Hepatocyte (in vitro differentiated cells): ENCODE measurements at places on chromosomes 16 and 17.

- DNase-seq: peak; percentile 36
Measured at GRCh38 chr16:78183437-78184237, 84.2 kb downstream of the WWOX start.

- no peak for DNase-seq
Measured at GRCh38 chr17:17328251-17328650, 25.1 kb downstream of the NT5M start.

DNA sequence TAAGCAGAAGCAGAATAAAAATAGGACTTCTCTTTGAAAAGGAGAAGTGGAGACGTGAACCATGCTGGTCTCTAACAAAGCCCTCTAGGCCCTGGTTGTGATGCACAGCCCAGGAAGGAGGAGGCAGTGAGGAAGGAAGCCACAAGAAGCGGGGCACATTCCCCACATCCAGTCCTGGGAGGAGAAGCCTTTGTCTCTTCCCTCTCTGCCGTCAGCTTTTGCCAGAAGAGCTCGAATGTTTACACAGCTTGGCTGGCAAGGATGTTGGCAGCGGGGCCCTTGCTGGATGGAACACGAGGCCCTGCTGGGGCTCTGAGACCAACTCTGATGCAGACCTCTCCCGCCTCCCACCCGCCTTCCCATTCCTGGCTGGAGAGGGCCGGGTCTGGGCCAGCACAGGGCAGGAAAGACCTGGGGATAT is 91.3 kb downstream of the MAF start:
- DNase-seq: no peak

DNA sequence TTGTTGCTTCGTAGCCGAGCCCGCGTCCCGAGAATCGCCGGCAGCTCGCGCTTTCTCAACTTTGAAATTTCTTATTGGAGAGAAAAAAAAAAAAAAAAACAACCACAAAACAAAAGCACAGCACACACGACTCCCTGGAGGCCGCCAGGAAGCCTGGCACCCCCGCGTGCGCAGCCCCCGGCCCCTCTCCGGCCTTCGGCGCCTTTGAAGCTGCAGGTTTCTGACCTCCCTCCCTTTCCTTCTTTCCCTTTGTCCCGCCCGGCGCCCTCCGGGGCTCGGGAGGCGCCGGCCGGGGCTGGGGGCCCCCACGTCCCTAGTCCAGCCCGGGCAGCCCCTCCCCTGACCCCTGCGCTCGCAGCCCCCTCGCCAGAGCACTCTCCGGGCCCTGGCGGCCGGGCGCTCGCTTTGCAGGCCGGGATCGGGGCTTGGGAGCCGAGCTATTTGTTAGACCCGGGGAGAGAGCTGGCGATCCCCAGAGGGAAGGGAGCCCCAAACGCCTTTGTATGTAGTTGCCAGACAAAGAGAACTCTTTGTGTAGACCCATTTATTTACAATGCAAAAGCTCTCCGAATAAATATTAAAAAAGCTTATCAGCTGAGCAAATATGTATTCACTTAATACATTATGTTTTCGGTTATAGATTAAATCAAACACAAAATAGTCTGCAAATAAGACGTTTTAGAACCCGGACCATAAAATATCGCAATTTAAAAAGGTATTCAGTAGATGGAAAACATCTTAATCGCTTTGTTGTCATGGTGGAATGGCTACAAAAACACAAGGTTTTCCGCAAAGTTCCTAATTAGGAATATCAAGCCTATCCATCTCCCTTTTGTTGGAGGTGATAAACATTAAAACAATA is 2.3 kb downstream of the BAHCC1 start:
- DNase-seq: peak; percentile 84

GRCh38 chr16:74492976-74493375 is 71.7 kb upstream of the CLEC18B start:
- DNase-seq: no peak

GRCh38 chr16:81405702-81406113 is 38.9 kb upstream of the CMIP start:
- DNase-seq: peak; percentile 88

GRCh38 chr16:30398661-30399434 is 3.6 kb downstream of the ZNF48 start:
- DNase-seq: no peak

GRCh38 chr17:50559674-50560184 is 786 bp upstream of the CACNA1G start:
- DNase-seq: peak; percentile 85

DNA sequence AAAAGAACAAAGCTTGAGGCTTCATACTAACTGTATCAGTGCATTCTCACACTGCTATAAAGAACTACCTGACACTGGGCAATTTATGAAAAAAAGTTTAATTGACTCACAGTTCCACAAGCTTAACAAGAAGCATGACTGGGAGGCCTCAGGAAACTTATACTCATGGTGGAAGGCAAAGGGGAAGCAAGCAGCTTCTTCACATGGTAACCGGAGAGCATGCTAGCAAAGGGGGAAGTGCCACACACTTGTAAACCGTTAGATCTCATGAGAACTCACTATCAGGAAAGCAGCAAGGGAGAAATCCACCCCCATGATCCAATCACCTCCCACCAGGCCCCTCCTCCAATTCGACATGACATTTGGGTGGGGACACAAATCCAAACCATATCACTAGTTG is 25.3 kb downstream of the CTRB2 start:
- DNase-seq: no peak

DNA sequence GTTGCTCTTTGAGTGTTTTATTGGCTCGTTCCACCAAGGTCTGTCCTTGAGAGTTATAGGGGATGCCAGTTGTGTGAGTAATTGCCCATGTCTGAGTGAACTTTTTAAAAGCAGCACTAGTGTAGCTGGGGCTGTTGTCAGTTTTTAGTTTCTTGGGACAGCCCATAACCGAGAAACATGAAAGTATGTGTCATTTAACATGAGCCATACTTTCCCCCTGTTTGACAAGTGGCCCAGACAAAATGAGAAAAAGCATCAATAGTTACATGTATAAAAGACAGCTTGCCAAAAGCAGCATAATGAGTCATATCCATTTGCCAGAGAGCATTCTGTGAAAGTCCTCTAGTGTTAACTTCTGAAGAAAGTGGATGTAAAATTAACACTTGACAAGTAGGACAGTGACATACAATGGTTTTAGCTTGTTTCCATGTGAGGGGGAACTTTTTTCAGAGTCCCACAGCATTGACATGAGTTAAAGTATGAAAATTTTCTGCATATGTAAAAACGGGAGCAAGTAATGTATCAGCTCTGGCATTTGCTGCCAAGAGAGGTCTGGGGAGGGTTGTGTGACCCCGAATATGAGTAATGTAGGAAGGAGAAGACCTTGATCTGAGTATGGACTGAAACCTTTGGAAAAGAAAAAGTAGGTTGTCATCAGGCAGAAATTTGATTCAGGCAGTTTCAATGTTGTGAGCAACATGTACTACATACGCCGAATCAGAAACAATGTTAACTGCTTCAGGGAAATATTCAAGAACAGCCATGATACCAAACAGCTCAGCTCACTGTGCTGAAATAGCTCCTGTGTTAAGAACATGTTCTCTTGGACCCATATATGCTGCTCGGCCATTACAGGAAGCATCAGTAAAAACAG is 56.8 kb upstream of the ARL4D start:
- no peak for DNase-seq

GRCh38 chr17:57927048-57927723 is 28.0 kb downstream of the CUEDC1 start:
- DNase-seq: no peak

GRCh38 chr17:47907932-47908562 is 12.0 kb downstream of the SP2 start:
- no peak for DNase-seq

DNA sequence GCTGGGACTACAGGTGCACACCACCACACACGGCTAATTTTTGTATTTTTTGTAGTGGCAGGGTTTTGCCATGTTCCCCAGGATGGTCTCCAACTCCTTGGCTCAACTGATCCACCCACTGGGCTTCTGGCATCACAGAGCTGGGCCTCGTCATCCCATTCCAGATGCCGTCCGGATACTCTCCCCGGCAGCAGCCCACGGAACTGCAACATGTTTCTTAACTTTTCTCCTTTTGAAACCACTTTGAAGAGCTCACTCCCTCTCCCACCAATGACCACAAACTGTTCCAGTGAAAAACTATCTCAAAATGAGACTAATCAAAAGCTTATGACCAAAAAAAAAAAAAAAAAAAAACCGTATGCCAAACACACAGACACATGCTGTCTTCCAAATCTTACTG is 17.6 kb downstream of the PEMT start:
- DNase-seq: no peak

DNA sequence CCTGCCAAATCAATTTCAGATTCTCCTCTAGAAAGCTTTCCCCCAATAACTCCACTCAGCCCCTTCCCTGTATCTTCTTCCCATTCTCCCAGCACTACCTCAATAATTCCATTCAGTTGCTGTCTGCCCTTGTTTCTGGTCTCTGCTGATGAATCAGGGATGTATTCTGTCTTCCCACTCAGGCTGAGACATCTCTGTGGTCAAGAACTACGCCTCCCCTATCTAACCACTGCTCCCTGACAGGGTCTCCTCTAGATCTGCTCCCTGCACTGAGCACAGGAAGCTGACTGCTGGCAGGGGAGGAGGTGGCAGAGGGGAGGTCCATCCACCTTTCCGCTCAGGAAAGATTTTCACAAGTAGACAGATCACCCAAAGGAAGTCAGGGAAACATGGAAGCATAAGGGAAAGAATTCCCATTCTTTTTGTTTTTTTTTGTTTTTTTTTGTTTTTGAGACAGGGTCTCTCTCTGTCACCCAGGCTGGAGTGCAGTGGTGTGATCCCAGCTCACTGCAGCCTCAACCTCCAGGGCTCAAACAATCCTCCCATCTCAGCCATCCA is 16.9 kb upstream of the SP2 start:
- no peak for DNase-seq

GRCh38 chr17:2363851-2364762 is 26.8 kb downstream of the SGSM2 start:
- DNase-seq: no peak

- DNase-seq: peak; percentile 6
Measured at GRCh38 chr17:53344778-53345177, 477.9 kb upstream of the KIF2B start.

GRCh38 chr17:8664456-8665126 is 34.1 kb upstream of the MYH10 start:
- no peak for DNase-seq

GRCh38 chr17:75094871-75095399 is 7.2 kb downstream of the SLC16A5 start:
- DNase-seq: no peak

- no peak for DNase-seq
Measured at GRCh38 chr17:79272220-79272619, 197.6 kb downstream of the ENGASE start.

DNA sequence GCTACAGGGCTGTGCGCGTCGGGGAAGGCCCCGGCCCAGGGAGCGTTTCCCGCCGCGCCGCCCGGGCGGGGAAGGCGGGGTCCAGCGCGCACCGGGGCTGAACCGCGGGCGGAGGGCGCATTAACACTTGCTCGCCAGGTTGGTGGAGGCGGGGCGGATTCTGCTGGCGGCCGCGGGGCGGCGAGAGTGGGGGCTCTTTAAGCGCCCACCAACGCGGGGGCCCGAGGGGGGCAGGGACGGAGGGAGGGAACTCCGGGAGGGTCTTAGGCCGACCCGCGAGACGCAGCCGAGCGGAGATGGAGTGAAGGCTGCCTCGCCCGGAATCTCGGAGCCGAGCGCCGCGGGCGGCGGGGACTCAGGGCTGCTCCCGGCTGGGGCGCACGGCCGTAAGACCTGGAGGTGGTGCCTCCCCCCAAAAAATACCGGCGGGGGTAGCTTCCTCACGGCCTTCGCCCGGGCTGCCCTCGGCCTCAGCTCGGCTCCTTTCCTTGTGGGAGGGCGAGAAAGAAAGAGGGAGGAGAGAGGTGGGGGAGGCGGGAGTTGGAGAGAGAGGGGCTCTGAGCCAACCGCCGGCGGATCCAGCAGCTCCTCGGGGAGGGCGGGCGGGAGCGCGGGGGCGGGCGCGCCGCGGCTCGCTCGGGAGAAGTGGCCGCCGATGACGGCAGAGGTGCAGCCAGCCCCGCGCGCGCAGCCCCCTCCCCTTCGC is 415 bp upstream of the FOXF1 start:
- DNase-seq: peak; percentile 87

DNA sequence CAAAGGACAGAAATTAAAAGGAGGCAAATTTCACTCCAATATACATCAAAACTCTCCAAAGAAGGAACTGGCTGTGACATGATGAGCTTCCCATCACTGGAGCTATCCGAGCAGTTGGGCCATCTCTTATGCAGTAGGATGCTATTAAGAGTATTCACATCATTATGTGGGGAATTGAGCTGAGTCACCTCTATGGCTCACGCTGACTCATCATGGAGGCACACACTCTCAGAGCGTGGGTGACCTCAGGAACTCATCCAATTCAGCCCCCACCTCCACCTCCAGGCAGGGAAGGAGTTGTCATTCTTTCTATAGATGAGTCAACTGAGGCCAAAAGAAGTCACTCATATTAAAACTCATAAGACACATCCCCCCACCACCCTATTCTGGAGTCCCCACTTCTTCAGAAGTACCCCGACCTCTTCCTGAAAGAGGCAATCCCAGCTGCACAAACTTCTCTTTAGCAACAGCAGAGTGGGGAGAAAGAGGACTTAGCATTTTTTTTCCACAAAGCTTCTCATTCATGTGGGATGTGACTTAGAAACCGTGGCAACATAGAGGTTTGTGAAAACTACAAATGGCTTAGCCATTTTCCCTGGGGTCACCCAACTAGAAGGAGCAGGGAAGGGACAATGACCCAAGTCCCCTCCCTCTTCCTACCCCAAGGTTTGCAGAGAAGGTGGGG is 32.5 kb downstream of the ABCC12 start:
- peak; percentile 63 for DNase-seq

- no peak for DNase-seq
Measured at GRCh38 chr16:12811441-12812383, 8.0 kb upstream of the CPPED1 start.

DNA sequence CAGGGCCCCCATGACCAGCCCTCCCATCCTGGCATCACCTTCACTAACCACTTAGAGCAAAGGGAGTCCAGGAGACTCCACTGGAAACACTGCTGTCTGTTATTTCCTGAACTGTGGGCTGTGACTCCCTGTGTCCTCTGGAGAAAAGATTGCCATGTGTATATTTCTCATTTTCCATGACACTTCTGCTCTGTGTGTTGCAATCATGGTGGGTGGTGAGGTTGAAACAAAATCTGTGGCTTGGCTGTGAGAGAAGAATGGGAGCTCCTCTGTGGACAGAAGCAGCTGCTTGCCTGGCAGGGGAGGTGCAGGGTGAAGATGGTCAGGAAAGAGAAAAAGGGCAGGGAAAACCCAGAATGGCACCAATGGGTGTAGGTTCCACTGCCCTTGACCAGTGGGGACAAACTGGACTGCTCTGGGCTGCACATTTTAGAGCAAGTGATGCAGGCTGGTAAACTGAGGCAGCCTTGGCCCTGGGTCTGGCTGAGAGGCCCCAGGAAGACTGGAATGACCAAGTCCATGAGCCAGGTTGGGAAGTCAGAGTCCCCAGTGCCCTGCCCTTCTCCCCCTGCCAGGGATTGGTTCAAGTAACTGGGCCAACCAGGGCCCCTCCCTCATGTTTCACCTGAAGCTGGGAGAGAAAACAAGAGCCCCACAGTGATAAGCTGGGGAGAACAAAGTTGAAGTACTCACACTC is 314.3 kb downstream of the C16orf95 start:
- no peak for DNase-seq

DNA sequence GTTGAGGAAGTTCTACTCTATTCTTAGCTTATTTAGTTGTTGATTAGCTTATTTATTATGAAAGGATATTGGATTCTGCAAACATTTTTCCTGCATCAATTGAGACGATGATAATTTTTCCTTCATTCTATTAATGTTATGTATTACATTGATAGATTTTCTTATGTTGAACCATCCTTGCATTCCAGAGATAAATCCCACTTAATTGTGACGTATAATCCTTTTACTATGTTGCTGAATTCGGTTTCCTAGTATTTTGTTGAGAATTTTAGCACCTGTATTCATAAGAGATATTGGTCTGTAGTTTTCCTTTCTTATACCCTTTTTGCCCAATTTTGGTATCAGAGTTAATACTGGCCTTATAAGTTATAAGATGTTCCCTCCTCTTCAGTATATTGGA is 47.6 kb upstream of the BRD7 start:
- no peak for DNase-seq
